Calu3 (cell line): ENCODE measurements at places on chromosomes 5 and 9. TPM values are rescaled to one million over a fixed set of nuclear protein-coding genes. Genes with fewer than 3 reads are reported as not detected.
A peak's percentile ranks its signal among the peaks of the same experiment; 100 is the strongest.

GRCh38 chr5:132411304-132412013, 41.9 kb downstream of the SLC22A5 start:
- H3K27ac ChIP-seq = peak overlapping the region; percentile 69
- H3K36me3 ChIP-seq = peaks cover 20% of the 10 kb centered on the region
- H3K4me1 ChIP-seq = peaks cover 59% of the 10 kb centered on the region
- H3K27me3 ChIP-seq = no peaks in the 10 kb centered on the region
- H3K4me3 ChIP-seq = peak overlapping the region; percentile 75

GRCh38 chr9:133945314-133945975, 46.7 kb downstream of the VAV2 start:
- H3K4me3 ChIP-seq = no peak overlapping the region
- H3K27ac ChIP-seq = no peak overlapping the region
- peaks cover 6% of the 10 kb centered on the region for H3K36me3 ChIP-seq
- no peak for DNase-seq
- peaks cover 7% of the 10 kb centered on the region for H3K4me1 ChIP-seq

PTTG1 gene
- total RNA-seq = 144 and 184 TPM in 2 replicates

STK32A gene
- total RNA-seq = 29.5 and 32.5 TPM in 2 replicates

- no peak for DNase-seq
- H3K36me3 ChIP-seq = no peaks in the 10 kb centered on the region
- H3K4me1 ChIP-seq = no peaks in the 10 kb centered on the region
- H3K27me3 ChIP-seq = no peaks in the 10 kb centered on the region
These were observed 150.1 kb downstream of the NNT start for GRCh38 chr5:43753069-43753468.

DNA sequence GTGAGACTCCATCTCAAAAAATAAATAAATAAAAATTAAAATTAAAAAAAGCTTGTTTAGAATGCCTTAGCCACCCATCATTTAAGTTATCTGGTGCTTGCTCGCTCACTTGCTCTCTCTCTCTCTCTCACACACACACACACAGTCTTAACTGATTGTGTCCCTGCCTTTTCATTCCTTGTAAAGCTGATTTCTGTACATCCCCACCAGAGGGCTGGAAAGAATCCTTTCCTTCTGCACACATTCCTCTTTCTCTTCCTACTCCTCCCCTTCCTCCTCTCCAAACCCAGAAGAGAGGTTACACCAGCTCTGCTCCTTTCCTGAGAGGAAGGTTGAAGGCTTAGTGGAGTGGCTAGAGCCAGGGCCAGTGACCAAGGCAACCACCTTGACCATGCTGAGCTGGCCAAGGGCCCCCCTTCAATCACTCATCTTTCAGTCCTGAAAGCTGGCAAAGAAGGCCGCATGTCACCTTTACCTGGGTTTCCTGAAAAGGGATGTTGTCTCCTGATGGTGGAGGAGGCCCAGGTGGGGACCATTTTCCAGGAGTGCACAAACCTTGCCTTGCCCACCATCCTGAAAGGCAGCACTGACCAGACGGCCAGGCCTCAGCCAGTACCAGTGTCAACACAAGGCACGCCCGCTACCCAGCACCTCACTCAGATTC, 25.6 kb downstream of the STK10 start:
- no peak overlapping the region for H3K4me3 ChIP-seq
- H3K4me1 ChIP-seq = peaks cover 11% of the 10 kb centered on the region
- no peak overlapping the region for H3K27ac ChIP-seq

- H3K27me3 ChIP-seq = no peaks in the 10 kb centered on the region
- no peak for DNase-seq
These were observed 83.4 kb downstream of the PARP8 start for GRCh38 chr5:50749873-50750272.

CENPK gene
- 42.7 and 45.2 TPM in 2 replicates for total RNA-seq

DNA sequence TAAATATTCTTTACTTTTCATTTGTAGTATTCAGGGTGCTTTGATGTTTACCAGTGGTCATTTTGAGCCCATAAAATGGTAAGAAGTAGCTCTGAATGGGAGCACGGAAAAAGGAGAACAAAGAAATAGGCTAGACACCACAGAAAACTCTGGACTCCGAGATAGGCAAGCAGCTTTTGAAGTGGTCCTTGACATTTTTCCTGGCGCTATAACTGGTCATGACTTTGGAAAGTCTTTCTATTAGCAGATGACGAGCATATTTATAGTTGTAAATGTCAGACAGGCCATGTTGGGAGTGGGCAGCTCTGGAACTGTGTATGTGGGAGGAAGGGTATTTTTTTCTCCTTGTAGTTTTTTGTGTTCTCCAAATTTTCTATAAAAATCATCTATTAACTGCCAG, 126.1 kb upstream of the POC5 start:
- DNase-seq = no peak
- no peak overlapping the region for H3K4me3 ChIP-seq
- no peaks in the 10 kb centered on the region for H3K36me3 ChIP-seq
- no peak overlapping the region for H3K27ac ChIP-seq

ANKRD34B gene
- 0.29 and 0.40 TPM in 2 replicates for total RNA-seq

DNA sequence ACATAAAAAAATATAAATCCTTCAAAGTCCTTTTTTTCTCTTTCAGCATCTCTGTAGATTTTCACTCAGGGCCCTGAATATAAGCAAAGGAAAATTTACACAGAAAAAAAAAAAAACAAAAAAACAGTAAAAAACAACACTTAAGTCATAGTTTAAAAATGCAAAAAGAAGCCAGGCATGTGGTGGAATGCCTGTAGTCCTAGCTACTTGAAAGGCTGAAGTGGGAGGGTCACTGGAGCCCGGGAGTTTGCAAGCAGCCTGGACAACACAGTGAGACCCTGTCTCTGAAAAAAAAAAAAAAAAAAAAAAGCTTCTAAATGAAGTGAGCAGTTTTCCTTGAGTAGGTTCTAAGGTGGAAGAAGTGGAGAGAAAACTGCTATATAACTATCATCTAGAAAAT, 55.0 kb upstream of the BNC2 start:
- H3K4me1 ChIP-seq = no peaks in the 10 kb centered on the region
- no peaks in the 10 kb centered on the region for H3K36me3 ChIP-seq
- no peak overlapping the region for H3K4me3 ChIP-seq
- no peaks in the 10 kb centered on the region for H3K27me3 ChIP-seq
- no peak overlapping the region for H3K27ac ChIP-seq

GRCh38 chr5:143509758-143510221, 106.3 kb upstream of the NR3C1 start:
- DNase-seq = no peak
- H3K36me3 ChIP-seq = no peaks in the 10 kb centered on the region
- H3K4me3 ChIP-seq = no peak overlapping the region
- H3K27me3 ChIP-seq = no peaks in the 10 kb centered on the region
- no peak overlapping the region for H3K27ac ChIP-seq

GRCh38 chr5:140690376-140690932, 716 bp downstream of the HARS1 start:
- DNase-seq = no peak
- peaks cover 50% of the 10 kb centered on the region for H3K36me3 ChIP-seq

GABRA6 gene
- total RNA-seq = not detected in 2 replicates

GRCh38 chr9:95729669-95730368, 145.7 kb upstream of the ERCC6L2 start:
- peaks cover 29% of the 10 kb centered on the region for H3K27me3 ChIP-seq
- no peak overlapping the region for H3K27ac ChIP-seq
- no peaks in the 10 kb centered on the region for H3K36me3 ChIP-seq
- DNase-seq = no peak
- no peak overlapping the region for H3K4me3 ChIP-seq

WNK2 gene
- total RNA-seq = 81.2 and 85.7 TPM in 2 replicates

DNA sequence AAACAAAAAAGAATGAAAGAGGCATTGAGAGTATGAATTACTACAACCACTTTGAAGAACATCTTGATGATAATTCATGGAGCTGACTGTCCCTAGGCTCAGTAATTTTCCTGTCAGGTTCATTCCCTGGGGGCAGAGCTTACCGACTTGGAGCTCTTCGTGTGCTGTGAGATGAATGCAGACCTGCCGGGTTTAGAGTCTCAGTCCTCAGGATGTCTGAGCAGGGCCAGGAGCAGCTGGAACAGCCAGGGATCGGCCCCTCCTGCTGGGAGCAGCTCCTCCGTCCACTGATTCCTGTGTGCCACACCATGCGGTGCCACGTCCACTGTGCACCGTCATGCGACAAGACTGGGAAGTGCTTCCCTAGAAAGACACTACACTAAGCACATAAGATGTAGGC, 62.2 kb upstream of the SPIN1 start:
- H3K4me1 ChIP-seq = no peaks in the 10 kb centered on the region
- no peak overlapping the region for H3K27ac ChIP-seq
- H3K4me3 ChIP-seq = no peak overlapping the region
- no peaks in the 10 kb centered on the region for H3K27me3 ChIP-seq

GRCh38 chr9:2214707-2215106, 199.6 kb downstream of the SMARCA2 start:
- no peak overlapping the region for H3K27ac ChIP-seq
- H3K36me3 ChIP-seq = no peaks in the 10 kb centered on the region
- no peaks in the 10 kb centered on the region for H3K4me1 ChIP-seq
- no peak for DNase-seq
- H3K27me3 ChIP-seq = no peaks in the 10 kb centered on the region

DND1 gene
- total RNA-seq = 2.8 and 2.9 TPM in 2 replicates
